ENCODE measurements at places on chromosomes 3 and 15.

DNA sequence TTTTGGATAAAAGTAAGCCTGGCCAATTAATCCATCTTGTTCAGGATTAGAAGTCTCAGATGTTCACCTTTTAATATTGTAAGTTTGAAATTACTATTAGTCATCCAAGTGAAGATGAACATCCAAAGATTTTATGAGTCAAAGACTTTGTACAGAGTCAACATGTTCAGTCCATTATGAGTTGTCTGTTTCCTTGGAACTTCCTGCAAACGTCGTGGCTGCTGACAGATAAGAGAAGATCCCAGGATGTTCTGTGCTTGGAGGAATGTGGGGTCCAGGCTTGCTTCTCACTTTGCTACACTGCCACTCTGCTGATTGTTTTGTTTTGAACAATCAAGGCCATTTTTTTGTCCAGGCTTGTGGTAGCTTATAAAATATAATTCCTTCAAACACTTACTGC is 74.3 kb upstream of the SLCO2A1 start:
- DNase-seq: no peak

DNA sequence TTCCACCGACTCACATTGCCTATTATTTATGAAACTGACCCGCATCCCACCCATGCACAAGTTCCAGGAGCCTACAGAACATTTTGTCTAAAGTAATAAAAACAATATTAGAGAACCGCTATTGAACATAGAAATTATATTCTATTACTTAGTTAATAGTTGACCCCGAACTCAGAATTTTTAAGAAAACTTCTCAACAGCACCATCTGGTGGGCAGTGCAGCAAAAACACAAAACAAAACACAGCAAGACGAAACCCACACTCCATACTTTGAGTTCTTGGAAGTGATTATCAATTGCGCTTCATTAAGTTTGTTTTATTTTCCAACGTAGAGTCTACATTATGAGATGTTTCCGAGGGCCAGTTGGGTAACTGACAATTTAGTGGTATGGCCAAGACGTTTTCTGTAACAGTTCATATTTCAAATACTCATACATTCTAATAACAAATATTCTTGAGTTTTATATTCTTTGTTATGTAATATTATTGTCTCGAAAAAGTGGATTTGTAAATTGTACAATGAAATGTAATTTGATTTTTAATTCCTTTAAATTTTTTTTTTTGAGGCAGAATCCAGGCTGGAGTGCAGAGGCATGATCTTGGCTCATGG is 24.0 kb upstream of the C3orf70 start:
- DNase-seq: peak; percentile 76

DNA sequence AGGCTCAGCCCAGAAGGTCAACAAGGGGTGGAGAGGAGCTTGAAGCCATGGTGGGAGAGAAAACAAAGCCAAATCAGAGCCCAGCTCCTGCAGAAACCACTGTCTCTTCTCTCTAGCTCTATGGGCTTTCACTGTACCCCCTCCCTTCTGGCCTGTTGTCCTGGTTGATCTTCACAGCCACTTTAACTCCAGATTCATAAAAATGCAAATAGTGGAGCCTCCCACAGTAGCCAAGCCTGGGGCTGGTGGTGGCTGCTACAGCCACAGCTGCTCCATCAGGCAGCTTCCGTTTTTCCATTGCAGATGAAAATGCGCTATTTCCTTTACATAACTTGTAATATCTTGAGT is 20.7 kb upstream of the CAV3 start:
- DNase-seq: no peak

GRCh38 chr3:117059956-117060270 is 350.3 kb downstream of the TUSC7 start:
- DNase-seq: peak; percentile 70

- DNase-seq: peak; percentile 81
Measured at GRCh38 chr15:45729141-45729540, 94.3 kb downstream of the SQOR start.

DNA sequence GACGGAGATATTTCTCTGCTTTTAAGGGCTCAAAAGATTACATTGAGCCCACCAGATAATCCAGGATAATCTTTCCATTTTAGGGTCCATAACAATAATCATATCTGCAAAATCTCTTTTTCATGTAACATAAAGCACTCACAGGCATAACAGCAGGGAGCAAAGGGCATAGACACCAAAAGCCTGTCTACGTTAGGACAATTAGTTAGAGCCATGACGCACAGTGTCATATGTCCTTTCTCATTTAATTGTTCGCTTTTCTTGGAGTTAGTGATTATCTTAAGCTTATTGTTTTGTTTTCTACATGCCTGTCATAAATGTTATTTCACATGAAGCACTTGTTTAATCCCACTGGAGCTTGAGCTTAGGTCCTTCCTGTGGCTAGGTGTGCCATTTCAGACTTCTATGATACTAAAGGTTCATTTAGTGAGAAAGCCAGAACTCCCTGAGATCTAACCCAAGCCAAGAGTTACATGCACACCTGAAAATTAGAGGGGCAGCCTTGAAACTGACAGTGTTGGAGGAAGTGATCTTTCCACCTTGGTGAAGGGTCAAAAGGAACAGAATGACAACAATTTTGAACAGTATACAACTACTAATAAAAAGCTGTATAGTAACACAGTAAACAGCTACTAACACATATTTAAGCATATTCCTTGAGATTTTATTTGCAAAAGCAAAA is 11.7 kb upstream of the HHATL start:
- DNase-seq: no peak

DNA sequence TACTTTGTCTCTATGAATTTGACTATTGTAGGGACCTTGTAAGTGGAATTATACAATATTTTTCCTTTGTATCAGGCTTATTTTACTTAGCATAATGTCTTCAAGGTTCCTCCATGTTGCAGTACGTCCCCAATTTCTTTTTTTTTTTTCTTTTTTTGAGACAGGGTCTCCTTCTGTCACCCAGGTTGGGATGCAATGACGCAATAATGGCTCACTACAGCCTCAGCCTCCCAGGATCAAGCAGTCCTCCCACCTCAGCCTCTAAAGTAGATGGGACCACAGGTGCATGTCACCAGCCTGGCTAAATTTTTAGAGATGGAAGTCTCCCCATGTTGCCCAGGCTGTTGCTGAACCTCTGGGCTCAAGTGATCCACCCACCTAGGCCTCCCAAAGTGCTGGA is 40.5 kb upstream of the RPS17 start:
- DNase-seq: no peak

GRCh38 chr15:69462030-69462492 is 9.4 kb downstream of the RPLP1 start:
- no peak for DNase-seq

DNA sequence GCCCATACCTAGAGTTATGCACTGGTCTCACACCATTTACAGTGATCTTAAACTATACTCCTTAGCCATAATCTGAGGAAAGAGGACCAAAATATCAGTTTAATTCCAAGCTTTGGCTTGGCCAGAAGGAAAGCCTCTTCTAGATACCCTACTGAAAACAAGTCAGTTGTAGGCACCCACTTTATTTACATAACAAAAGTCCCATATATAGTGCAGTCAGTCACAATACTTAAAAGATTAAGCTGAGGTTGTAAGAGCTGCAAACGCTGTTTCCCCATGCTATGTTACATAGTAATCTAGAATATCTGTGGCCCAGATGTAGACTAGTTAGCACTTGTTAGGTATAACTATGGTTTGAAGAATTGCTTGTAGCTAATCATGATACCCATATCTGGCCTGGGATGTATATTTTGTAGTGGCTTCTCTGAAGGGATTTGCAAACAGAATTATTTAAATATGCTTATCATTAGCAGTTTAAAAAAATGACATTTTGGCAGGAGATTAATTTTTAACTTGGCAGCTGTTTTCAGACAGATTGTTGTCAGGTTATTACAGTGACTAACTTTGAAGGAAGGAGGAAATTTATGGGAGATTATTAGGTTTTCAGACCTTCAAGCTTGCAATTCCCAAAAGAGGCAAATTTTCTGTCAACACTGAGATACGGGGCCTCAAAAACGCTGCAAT is 160.4 kb upstream of the SLC2A2 start:
- peak; percentile 68 for DNase-seq

DNA sequence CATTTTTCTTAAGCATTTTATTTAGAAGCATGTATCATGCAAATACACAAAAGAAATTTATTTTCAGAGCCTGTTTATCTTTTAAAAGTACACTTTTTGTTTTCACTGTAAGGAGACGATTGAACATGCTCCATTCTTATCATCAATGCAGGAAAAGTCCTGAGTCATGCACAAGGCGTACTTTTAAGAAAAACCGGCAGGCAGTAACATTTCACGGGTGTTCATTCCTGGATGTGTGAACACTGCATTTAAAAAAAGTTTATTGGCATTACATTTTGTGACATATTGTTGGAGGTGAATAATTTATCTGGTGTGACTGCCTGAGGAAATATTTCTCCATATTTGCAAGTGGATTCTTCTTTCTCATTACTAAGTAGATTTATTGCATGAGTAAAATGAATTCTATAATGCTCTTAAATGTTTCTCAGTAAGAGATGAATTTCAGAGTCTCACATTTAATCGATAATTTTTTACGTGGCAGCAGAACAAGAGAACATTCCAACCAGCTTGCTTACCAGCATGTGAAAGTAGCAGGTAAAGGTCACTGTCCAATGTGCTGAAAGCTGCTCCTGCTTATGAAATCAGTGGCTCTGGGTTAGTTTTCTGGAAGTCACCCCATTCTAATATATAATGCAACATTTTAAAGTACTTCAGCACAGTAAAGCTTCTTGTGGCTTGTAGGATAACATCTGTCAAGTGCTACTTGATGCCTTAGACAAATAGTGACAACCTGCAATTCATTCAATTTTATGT is 87.0 kb downstream of the SV2B start:
- no peak for DNase-seq

DNA sequence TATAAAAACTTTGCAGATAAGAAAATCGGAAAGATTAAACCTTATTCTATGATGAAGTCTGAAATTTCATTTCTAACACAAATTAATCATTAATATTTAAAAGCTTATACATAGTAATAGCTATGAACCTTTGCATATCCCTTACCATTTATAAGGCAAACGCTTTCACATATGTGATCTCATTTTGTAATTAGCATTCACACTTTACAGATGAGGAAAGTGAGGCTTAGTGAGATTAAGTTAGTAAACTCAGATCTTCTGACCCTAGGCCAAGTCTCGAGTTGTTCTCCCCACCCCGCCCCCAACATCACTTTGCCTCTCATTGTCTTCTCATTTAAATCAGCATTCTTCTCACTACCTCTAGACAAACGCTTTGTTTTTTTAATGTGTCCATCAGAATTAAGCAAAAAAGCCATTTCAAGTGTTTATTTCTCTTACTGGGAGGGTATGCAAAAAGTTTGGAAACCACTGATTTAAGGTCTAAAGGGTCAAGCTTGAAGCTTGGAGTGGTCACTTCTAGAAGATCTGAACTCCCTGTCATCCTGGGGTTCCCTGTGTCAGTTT is 172.9 kb upstream of the BCL6 start:
- no peak for DNase-seq

DNA sequence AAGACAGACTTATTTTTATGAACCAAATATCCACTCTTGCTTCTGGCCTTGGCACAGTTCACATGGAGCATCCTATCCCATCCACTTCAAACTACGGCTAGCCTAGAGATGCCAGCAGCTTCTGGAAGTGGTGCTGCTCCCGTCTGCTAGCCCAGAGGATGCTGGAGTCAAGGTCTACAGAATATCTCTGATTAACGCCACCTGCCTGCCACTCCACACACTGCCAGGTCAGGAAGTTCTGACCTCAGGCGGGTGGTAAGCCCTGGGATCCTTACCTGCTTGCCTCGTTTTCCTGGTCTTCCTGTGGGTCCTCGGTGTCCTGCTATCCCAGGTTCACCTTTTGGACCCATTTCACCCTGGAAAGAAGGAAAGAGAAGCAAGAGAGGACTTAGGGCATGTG is 42.9 kb downstream of the EAF1 start:
- DNase-seq: no peak

- peak; percentile 69 for DNase-seq
Measured at GRCh38 chr3:150216041-150216811, 191.9 kb upstream of the TSC22D2 start.

Data from brain (organoid and tissue), 16 donors.